ENCODE measurements at places on chromosomes 6 and 20.

DNA sequence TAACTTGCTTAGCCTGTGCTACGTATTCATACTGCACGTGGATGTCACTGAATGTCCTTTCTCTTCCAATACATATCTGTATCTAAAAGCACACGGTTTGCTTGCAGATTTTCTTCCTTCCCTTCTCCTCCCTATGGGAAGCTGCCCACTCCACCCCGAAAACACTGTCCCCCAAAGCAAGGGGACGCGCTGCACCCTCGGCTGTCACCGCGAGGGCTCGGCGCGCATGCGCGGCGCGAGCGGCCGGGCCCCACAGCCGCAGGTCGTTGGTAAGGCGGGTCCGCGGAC lies 659 bp downstream of the TMX4 start:
- peak; percentile 93 for DNase-seq

- no peak for DNase-seq
Measured at GRCh38 chr20:49620364-49621240, 52.7 kb upstream of the PTGIS start.

- DNase-seq: no peak
Measured at GRCh38 chr6:8059129-8059528, 5.1 kb downstream of the BLOC1S5 start.

- DNase-seq: no peak
Measured at GRCh38 chr6:48186746-48187145, 75.7 kb upstream of the PTCHD4 start.

GRCh38 chr20:23663180-23663579 lies 25.4 kb upstream of the CST3 start:
- DNase-seq: no peak

- DNase-seq: no peak
Measured at GRCh38 chr20:53210041-53210440, 237.9 kb downstream of the TSHZ2 start.

- DNase-seq: no peak
Measured at GRCh38 chr6:15892369-15892768, 229.5 kb upstream of the DTNBP1 start.

GRCh38 chr6:93701526-93701925 lies 282.2 kb upstream of the EPHA7 start:
- no peak for DNase-seq

DNA sequence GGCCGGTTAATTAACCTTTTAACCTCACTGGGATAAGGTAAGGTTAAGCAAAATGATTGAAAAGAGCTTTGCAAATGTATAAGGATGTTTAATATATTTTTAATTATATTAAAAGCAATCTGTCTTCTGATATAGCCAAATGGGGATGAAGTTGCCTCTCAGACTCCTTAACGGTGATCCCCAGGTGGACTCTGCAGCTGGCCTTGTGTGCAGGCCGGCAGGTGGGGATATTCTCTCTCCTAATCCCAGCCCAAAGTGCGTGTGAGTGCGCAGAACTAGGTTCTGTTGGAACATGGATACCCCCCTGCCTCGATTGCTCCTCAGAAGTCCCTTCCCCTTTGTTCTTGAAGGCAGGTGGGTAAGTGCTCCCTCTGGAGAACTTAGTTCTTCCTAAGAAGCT lies 100.0 kb downstream of the NDUFAF5 start:
- no peak for DNase-seq

DNA sequence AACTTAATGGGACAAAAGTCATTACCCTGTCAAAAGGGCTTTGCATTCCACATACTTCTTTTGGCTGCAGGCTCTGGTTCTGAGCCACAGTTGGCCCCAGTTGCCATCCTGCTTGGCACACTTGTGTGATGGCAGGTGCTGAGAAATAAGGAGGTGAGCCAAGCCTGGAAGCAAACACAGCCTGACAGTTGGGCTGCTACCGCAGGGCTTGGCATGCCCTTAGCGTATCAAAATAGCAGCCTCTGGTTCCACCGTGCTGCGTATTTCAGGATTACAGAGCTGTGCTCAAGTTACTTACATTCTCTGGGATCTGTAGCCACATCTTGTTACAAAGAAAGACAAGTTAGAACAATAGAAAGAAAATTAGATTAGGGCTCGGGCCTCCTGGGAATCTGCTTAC lies 11.1 kb downstream of the MTHFD1L start:
- no peak for DNase-seq

DNA sequence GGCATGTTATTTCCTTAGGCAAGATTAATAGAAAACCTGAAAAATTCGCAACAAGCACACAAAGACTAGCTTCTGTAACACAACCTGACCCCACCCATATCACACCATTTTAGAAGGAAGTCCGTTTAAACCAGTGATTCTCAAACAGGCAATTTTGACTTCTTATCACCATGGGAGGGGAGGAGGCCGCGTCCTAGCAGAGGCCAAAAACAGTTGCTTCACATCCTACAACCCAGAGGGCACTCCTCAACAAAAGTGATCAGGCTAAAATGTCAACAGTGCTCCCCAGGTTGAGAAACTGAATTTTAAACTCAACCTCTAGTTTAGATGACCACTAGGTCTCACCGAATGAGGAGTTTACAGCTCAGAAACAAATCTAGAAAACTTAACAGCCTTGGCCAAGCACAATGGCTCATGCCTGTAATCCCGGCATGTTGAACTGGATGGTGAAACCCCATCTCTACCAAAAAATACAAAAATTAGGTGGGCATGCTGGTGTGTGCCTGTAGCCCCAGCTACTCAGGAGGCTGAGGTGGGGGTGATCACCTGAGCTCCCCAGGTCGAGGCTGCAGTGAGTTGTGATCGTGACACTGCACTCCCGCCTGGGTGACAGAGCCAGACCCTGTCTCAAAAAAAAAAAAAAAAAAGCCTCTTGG lies 3.4 kb downstream of the SNX5 start:
- DNase-seq: no peak

DNA sequence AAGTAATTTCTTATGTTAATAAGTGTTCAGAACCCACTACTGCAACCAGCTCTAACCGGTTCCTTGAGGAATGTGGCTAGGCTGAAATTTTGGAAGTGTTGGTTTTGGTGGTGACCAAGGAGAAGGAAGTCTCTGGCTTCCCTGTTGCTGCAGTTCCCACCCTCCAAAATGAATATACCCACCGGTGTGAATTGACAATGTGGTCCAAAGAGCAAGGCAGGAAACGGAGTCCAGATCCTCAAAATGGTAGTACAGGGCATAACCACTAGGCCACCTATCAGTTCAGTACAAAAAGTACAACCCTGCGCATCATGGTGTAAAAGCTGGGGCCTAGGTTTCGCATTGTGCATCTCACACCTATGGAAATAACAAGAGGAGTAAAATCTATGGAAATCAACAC lies 2.8 kb downstream of the ADNP start:
- no peak for DNase-seq

DNA sequence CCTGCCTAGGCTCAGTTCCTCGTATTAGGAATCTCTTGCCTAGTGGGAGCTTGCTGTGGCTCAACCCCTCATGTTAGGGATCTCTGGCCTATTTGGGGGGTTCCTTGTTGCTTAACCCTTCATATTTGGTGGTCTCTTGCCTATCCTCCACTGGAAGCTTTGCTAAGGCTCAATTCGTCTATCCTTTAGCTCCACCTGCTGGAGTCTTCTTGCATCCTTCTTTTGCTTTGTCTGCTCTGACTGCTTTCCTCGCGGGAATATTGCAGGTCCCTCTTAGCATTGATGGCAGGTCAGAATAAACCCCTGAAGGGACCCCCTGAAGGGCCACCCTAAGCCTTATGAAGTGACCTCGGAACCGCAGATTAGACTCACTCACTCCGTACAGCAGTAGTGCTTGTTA lies 203.0 kb upstream of the TBX18 start:
- no peak for DNase-seq

DNA sequence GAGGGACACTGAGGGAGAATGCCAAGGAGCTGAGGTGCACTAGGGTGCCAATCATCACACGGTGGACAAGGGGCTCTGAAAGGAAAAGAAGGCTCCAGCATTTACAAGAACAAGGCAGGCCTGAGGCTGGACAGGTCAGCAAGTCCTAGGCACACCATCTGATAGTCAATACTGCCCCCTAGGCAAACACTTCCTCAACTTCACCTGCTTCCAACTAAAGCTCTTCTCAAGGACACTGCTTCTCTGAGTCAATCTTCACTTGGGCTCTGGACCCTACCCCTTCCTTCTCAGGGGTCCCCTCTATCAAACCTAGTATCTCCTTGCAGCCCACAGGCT lies 37.7 kb upstream of the SLC4A11 start:
- peak; percentile 70 for DNase-seq

- no peak for DNase-seq
Measured at GRCh38 chr20:21265261-21266190, 37.6 kb upstream of the XRN2 start.

- no peak for DNase-seq
Measured at GRCh38 chr20:21360705-21361104, 36.6 kb downstream of the NKX2-4 start.

- DNase-seq: no peak
Measured at GRCh38 chr6:20350215-20350614, 51.5 kb upstream of the E2F3 start.

DNA sequence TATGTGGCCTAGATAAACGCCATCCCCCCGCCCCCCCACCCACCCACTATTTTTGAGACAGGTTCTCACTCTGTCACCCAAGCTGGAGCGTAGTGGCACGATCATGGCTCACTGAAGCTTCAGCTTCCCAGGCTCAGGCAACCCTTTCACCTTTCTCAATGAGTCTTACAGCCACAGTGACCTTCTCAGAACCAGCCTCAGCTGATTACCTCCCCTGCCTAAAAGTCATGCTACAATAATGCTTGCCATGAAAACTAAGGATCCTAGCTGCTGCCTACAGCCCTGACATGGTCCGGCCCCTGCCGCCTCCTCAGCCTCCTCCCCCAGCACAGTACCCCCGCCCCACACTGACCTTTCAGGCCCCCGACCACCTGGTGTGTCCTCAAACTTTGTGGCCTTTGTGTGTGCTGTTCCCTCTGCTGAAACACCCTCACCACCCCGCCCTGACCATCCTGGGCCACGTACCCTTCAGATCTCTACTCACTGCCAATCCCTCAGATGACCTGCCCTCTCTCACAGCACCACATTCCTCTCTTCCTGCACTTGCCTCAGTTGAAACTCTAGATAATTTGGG lies 31.3 kb downstream of the PNPLA1 start:
- no peak for DNase-seq

DNA sequence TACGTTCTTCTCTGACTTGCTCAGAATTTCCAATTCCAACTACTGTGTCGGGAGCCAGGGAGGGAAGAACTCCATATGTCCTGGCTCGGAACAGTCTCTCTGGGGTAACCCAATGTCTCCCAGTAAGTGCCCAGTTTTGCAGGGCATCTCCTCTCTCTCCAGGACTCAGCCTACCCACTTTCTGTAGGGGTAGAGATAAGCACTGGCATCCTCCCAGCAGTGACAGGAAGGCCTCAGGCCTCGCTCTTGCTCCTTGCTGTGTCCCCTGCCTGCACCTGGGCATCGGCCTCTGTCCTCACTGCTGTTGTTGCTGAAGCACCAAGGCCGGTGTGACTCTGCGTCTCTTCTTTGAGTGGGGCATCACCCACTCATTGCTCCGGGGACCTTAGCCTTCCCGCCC lies 388.9 kb upstream of the JARID2 start:
- no peak for DNase-seq

- DNase-seq: no peak
Measured at GRCh38 chr20:38094373-38094891, 60.9 kb downstream of the RPRD1B start.

- no peak for DNase-seq
Measured at GRCh38 chr20:51574248-51575033, 31.9 kb upstream of the NFATC2 start.

DNA sequence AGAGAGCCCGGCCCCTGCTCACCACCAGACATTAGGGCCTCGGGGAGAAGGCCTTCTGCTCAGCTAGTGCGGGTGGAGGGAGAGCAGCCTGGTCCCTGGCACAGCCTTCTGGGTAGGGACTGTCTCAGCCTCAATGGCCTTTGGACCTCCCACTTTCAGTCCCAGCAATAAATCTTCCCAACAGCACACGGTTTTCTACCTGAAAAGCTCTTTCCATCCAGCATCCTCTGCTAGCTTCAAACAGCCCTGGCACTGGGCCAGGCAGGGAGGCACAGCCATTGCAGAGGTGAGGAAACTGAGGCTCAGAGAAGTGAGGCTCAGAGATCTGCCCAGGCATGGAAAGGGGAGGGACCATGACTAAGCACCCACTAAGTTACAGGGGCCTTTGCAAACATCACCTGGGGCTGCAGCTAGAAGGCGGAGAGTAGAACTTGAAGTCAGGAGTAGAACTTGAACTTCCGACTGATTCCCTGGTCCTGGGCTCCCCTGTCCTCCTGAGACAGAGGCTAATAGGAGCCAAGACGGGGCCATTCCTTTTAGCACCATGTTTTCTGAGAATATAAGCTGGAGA lies 43.9 kb upstream of the NOL4L start:
- DNase-seq: no peak

GRCh38 chr6:11381801-11382513 lies 149.5 kb upstream of the NEDD9 start:
- no peak for DNase-seq

DNA sequence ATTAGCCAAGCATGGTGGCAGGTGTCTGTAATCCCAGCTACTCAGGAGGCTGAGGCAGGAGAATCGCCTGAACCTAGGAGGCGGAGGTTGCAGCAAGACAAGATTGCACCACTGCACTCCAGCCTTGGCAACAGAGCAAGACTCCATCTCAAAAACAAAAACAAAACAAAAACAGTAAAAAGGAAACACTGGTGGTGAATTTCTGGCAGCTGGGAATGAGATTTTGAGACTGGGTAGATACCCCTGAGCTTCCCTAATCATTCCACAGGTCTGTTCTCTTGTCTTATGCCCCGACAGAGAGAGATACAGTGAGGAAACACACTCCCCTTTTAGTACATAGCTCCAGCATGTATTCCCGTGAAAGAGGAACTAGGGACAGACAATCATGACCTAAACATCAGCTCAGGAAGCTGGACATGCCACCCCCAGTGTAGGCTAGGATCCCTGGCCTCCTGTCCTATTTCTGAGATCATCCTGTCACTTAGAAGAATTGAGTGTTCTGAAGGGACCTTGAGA lies 9.6 kb downstream of the MAN1A1 start:
- no peak for DNase-seq

- DNase-seq: no peak
Measured at GRCh38 chr6:106090001-106090400, 3.9 kb downstream of the PRDM1 start.

GRCh38 chr6:119466226-119466625 lies 116.7 kb upstream of the MAN1A1 start:
- DNase-seq: no peak

GRCh38 chr6:84521511-84521910 lies 242.9 kb downstream of the TBX18 start:
- no peak for DNase-seq

DNA sequence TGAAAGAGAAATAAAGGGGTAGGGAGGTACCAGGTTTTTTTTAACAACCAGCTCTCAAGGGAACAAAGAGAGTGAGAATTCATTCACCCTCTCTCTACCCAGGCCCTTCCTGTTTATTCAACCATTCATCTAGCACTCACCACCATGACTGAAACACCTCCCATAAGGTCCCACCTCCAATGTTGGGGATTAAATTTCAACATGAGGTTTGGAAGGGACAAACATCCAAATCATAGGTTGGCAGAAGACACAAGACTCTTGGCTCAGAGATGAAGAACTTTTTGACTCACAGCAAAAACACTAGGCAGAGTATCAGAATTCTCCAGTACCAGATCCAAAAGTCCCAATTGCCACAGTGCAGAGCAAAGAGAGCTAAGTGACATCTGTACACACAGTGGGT lies 186.3 kb downstream of the EDN1 start:
- no peak for DNase-seq

Measured in NCI-H510A treated with DMSO at 0.1 percent for 48 hours (cell line).